Lower lobe of right lung (tissue), 2 donors: ENCODE measurements at places on chromosomes 5 and 9. TPM values are rescaled to one million over a fixed set of nuclear protein-coding genes. Genes with fewer than 3 reads are reported as not detected.

DNA sequence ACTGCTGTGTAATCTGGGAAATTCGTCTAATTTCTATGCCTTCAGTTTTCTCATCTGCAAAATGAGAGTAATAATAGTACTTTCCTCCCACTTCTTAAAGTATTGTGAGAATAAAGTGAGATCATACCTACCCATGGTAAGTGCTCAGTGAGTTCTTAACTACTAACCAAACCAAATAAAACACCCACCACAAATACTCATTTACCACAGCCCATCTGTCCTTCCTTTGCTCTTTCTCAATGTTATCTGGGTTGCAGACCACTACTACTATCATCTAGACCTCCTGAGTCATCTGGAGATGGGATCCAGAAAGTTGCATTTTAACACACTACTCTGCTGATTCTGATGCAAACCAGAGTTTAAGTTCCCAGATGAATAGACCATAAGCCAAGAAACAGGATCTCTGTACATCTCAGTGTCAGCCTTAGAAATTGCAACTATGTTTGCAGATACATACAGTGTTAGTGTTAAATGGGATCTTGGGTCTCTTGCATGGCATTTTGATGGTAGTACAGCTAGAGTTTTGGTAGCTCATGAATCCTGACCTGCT, 105.4 kb upstream of the ATP10B start:
- no peaks in the 10 kb centered on the region for H3K27me3 ChIP-seq
- no peak overlapping the region for H3K27ac ChIP-seq
- no peak for DNase-seq
- H3K36me3 ChIP-seq, result no peaks in the 10 kb centered on the region
- H3K4me3 ChIP-seq, result no peak overlapping the region

GRCh38 chr9:17322882-17323864, 188.3 kb downstream of the CNTLN start:
- no peaks in the 10 kb centered on the region for H3K27me3 ChIP-seq
- H3K4me1 ChIP-seq, result no peaks in the 10 kb centered on the region
- no peak for DNase-seq
- H3K4me3 ChIP-seq, result no peak overlapping the region

DNA sequence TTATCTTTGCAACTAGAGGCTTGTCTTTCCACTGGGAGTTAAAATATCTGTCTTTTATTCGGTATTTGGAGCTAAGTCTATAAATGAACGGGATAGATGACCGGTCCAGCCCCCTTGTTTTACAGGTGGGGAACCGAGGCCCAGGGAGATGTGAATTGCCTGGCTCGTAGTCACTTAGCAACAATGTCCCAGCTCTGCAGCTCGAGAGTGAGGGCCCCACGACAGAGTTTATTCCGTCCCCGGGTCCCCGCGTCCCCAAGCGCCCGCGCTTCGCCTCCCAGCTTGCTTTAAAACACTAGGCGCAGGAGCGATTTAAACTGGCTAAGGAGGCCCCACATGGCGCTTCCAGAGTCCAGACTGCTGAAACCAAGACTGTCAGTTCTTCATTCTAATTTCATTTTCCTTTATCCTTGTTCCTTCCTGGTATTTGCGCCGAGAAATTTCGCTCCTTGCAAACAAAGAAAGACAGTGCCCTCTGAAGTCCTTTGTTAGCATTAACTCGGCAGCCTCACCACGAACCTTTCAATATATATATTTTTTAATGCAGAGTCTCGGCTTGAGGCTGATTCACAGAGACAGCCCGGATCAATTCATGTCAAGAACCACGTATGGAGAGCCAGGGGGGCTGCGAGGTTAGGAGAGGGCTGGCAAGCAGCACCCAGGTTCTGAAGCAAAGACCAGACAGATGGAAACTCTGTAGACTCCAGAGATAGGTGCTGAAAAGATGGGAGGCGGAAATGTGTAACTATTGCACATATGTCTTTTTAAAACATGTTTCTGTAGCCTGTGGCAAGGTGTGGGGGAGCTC, 1.4 kb upstream of the ENC1 start:
- DNase-seq, result peak; percentile 54
- peak overlapping the region; percentile 93 for H3K27ac ChIP-seq
- peak overlapping the region; percentile 94 for H3K4me3 ChIP-seq
- H3K36me3 ChIP-seq, result no peaks in the 10 kb centered on the region
- no peaks in the 10 kb centered on the region for H3K27me3 ChIP-seq
- peaks cover 60% of the 10 kb centered on the region for H3K4me1 ChIP-seq

- no peak overlapping the region for H3K27ac ChIP-seq
- H3K27me3 ChIP-seq, result peaks cover 7% of the 10 kb centered on the region
- H3K4me3 ChIP-seq, result no peak overlapping the region
- no peak for DNase-seq
- H3K36me3 ChIP-seq, result no peaks in the 10 kb centered on the region
Observed at GRCh38 chr9:126097679-126098078, 228.9 kb upstream of the MVB12B start.

- DNase-seq, result no peak
- no peaks in the 10 kb centered on the region for H3K36me3 ChIP-seq
- H3K27me3 ChIP-seq, result no peaks in the 10 kb centered on the region
Observed at GRCh38 chr5:24376616-24377015, 268.2 kb downstream of the CDH10 start.

DNA sequence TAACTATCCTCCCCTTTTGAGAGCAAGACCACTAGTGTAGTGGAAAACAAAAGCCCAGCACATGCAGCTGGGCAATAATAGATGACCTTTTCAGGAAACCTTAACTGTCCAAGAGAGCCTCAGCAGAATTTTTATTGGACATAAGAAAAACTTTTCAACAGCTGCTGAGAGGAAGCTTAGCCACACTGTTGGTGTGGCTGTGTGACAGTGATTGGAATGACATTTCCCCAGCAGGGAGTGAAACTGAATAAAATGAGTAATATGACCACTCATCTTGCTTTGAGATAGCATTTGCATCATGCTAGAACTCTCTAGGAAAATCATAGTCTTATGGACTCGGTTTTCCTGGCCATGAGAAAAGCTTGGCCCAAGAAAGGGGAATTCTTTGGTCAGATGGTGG, 687.8 kb downstream of the SLCO4C1 start:
- no peak for DNase-seq
- no peak overlapping the region for H3K27ac ChIP-seq
- no peaks in the 10 kb centered on the region for H3K36me3 ChIP-seq
- no peak overlapping the region for H3K4me3 ChIP-seq
- H3K27me3 ChIP-seq, result no peaks in the 10 kb centered on the region

DNA sequence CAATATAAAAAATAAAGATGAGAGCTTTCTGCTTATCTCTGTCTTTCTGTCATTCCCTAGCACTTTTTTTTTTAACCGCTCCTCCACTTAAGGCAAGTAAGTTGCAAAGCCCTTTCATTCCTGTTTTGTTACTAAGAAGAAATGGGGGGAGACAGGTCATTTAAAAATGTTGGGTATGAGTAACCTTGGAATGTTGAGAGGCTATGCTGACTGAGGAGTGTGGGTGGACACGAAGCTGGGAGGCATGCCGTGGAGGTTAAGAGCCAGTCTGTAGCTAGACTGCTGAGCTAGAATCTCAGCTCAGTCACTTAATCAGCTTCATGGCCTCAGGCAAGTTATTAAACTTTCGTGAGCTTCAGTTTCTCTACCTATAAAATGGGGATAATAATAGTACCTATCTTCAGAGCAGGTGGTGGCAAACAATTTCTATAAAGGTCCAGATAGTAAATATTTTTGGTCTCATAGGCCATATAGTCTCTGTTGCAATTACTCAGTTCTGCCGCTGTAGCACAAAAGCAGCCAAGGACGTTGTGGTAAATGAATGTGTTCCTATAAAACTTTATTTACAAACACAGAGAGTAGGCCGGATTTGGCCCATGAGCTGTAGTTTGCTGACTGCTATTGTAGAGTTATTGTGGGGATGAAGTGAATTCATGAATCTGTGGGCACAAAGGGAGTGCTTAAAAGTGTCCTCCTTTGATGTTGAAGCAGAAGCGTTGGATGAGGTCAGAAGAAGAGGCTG, 220.0 kb downstream of the GABBR2 start:
- no peak overlapping the region for H3K4me3 ChIP-seq
- DNase-seq, result no peak
- H3K36me3 ChIP-seq, result no peaks in the 10 kb centered on the region
- H3K27ac ChIP-seq, result peak overlapping the region; percentile 32
- no peaks in the 10 kb centered on the region for H3K27me3 ChIP-seq

- no peak overlapping the region for H3K4me3 ChIP-seq
- H3K27ac ChIP-seq, result no peak overlapping the region
- peaks cover 6% of the 10 kb centered on the region for H3K4me1 ChIP-seq
- no peaks in the 10 kb centered on the region for H3K36me3 ChIP-seq
Observed at GRCh38 chr5:78830528-78831046, 154.5 kb downstream of the ARSB start.

GRCh38 chr5:140423609-140424008, 22.0 kb downstream of the ANKHD1 start:
- no peak overlapping the region for H3K4me3 ChIP-seq
- no peaks in the 10 kb centered on the region for H3K36me3 ChIP-seq
- no peak overlapping the region for H3K27ac ChIP-seq
- DNase-seq, result no peak
- H3K27me3 ChIP-seq, result no peaks in the 10 kb centered on the region
- H3K4me1 ChIP-seq, result peaks cover 22% of the 10 kb centered on the region

- H3K27ac ChIP-seq, result no peak overlapping the region
- H3K36me3 ChIP-seq, result no peaks in the 10 kb centered on the region
- no peaks in the 10 kb centered on the region for H3K4me1 ChIP-seq
- no peak for DNase-seq
- no peaks in the 10 kb centered on the region for H3K27me3 ChIP-seq
Observed at GRCh38 chr5:176519810-176520720, 17.1 kb downstream of the RNF44 start.

- peaks cover 19% of the 10 kb centered on the region for H3K27me3 ChIP-seq
Observed at GRCh38 chr9:113349066-113349444, 286 bp upstream of the BSPRY start.

- no peak overlapping the region for H3K27ac ChIP-seq
- no peak overlapping the region for H3K4me3 ChIP-seq
- DNase-seq, result peak; percentile 24
- no peaks in the 10 kb centered on the region for H3K27me3 ChIP-seq
- no peaks in the 10 kb centered on the region for H3K36me3 ChIP-seq
Observed at GRCh38 chr9:126546036-126546435, 67.7 kb upstream of the LMX1B start.

The FPGS gene
- 55.4 TPM for total RNA-seq

The PCBD2 gene
- total RNA-seq, result 13.1 TPM

The POLE3 gene
- total RNA-seq, result 29.7 TPM

The SPINK5 gene
- 2.1 TPM for total RNA-seq

The FBXL7 gene
- total RNA-seq, result 8.0 TPM

The CDHR2 gene
- total RNA-seq, result 0.62 TPM

The PLPP7 gene
- total RNA-seq, result 1.7 TPM

The GCNT4 gene
- 1.9 TPM for total RNA-seq
